ENCODE measurements at places on chromosomes 12 and 14. TPM values are rescaled to one million over a fixed set of nuclear protein-coding genes. Genes with fewer than 3 reads are reported as not detected.
A peak's percentile ranks its signal among the peaks of the same experiment; 100 is the strongest.

DNA sequence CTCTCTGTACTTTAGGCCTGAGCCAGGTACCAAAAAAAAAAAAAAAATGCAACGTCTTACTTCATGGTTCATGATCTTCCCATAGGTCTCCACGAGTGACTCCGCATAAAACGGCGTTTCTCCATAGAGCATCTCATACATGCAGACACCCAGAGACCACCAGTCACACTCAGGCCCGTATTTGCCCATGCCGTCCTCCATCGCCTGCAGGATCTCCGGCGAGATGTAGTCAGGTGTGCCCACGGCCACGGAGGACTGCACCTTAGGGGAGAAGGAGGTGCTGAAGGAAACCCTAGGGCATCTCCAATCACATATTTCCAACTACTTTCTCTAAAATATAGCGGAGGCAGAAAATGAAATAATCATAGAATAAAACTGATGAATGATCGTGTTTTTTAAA, 61.0 kb downstream of the AMN start:
- no peaks in the 10 kb centered on the region for H3K27me3 ChIP-seq
- H3K4me1 ChIP-seq = no peaks in the 10 kb centered on the region
- peaks cover 87% of the 10 kb centered on the region for H3K36me3 ChIP-seq
- H3K4me3 ChIP-seq = no peak overlapping the region

DNA sequence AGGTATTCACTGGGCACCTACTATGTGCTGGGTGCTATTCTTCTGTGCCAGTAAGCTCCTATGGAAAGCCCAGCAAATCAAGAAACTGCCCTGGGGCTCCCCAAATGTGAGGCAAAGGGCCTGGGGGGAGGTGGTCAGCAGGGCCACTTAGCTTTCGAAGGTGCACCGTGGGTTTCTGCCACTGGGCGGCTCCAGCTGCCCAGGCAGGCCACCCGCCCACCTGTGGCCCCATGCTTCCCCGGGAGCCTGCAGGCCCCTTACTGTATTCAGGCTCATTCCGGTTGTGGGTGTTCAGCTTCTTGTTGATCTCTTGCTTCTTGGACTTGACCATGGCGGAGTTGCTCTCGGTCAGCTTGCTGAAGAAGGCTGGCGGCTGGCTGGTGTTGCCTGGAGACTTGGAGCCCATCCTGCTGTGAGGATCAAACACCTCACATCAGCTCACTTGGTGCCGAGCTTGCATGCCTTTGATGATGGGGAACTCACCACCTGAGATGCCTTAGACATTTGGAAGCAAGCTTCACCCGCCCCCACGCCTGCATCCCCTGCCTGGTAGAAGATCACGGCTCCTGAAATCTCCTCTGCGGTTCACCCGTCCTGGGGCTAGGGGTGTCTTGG, 37.3 kb downstream of the RFLNA start:
- H3K27me3 ChIP-seq = no peaks in the 10 kb centered on the region
- H3K27ac ChIP-seq = no peak overlapping the region
- no peak overlapping the region for H3K4me3 ChIP-seq
- peak; percentile 82 for DNase-seq
- no peaks in the 10 kb centered on the region for H3K4me1 ChIP-seq
- peaks cover 29% of the 10 kb centered on the region for H3K36me3 ChIP-seq

GUCY2C gene
- 0.54 TPM for total RNA-seq

ALKBH2 gene
- total RNA-seq = 13.8 TPM

LTBR gene
- total RNA-seq = 4.4 TPM

VRK1 gene
- 39.1 TPM for total RNA-seq

NGB gene
- total RNA-seq = not detected

DNA sequence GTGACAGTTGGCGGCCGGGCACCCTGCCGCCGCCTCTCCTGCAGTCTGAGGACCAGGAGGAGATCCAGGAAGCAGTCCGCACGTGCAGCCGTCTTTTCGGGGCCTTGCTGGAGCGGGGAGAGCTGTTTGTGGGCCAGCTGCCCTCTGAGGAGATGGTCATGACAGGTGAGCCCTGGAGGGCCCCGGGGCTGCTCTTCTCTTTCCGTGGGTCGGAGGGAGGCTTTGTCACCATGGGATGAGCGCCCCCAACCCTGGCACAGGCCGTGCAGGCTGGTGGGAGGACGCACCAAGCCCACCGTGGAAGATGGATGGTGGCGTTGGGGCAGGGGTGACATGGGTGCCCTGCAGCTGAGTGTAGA, 532 bp downstream of the NOC4L start:
- DNase-seq = no peak
- H3K36me3 ChIP-seq = peaks cover 33% of the 10 kb centered on the region
- peak overlapping the region; percentile 82 for H3K4me3 ChIP-seq
- H3K27ac ChIP-seq = peak overlapping the region; percentile 77
- H3K27me3 ChIP-seq = no peaks in the 10 kb centered on the region
- peaks cover 2% of the 10 kb centered on the region for H3K4me1 ChIP-seq

PIWIL1 gene
- total RNA-seq = not detected

CFAP54 gene
- 0.99 TPM for total RNA-seq

CCDC63 gene
- total RNA-seq = 2.9 TPM

GRCh38 chr12:14960548-14961465, 594 bp downstream of the ARHGDIB start:
- no peaks in the 10 kb centered on the region for H3K27me3 ChIP-seq
- no peaks in the 10 kb centered on the region for H3K36me3 ChIP-seq
- H3K4me3 ChIP-seq = no peak overlapping the region
- H3K27ac ChIP-seq = no peak overlapping the region
- no peaks in the 10 kb centered on the region for H3K4me1 ChIP-seq
- no peak for DNase-seq

- peak; percentile 77 for DNase-seq
- H3K27me3 ChIP-seq = peaks cover 99% of the 10 kb centered on the region
- peak overlapping the region; percentile 49 for H3K27ac ChIP-seq
- no peaks in the 10 kb centered on the region for H3K4me1 ChIP-seq
- H3K36me3 ChIP-seq = no peaks in the 10 kb centered on the region
These were observed 627 bp downstream of the HOXC8 start for GRCh38 chr12:54009171-54010052.

SMARCD1 gene
- total RNA-seq = 118 TPM

GLT1D1 gene
- 25.1 TPM for total RNA-seq

- no peaks in the 10 kb centered on the region for H3K27me3 ChIP-seq
- peaks cover 6% of the 10 kb centered on the region for H3K36me3 ChIP-seq
- no peak for DNase-seq
- no peak overlapping the region for H3K27ac ChIP-seq
- H3K4me1 ChIP-seq = no peaks in the 10 kb centered on the region
- H3K4me3 ChIP-seq = no peak overlapping the region
These were observed 16.2 kb downstream of the FBXO33 start for GRCh38 chr14:39416072-39416471.

GRCh38 chr12:4379405-4379804, at the start of gene FGF23:
Gene FGF23 (minus strand): TSS chr12:4379712. CDS start chr12:4379582, 130 bp downstream.
- no peak within 1 kb of the TSS for H3K27ac ChIP-seq
- no peak within 1 kb of the TSS for H3K4me3 ChIP-seq
- no peaks in the 10 kb centered on the region for H3K4me1 ChIP-seq
- peak; percentile 96 for DNase-seq
- no peaks in the 10 kb centered on the region for H3K36me3 ChIP-seq
- H3K27me3 ChIP-seq = no peaks in the 10 kb centered on the region

DNA sequence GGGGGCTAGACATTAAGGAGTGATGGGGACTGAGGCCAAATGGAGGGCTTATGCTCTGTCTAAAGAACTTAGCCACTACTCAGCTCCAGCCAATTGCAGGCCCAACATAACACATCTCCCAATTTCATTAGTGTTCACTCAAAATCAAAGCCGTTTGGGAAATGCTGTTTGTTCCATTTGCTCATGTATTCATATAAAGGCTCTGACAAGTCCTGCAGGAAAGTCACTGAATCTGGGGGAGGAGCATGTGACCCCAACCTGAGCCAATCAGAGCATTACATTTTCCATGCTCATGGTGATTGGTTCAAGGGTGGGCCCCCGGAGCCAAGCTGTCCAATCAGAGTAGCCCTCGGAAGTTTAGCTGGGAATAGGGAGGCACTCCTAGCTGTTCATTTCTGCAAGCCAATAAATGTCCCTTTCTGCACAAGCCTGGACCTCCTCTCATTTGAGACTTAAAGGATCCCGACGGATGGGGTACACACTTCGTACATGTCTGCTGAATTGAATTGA, 20.9 kb downstream of the SDSL start:
- no peaks in the 10 kb centered on the region for H3K36me3 ChIP-seq
- H3K4me3 ChIP-seq = no peak overlapping the region
- H3K27ac ChIP-seq = no peak overlapping the region
- H3K27me3 ChIP-seq = peaks cover 65% of the 10 kb centered on the region

GRCh38 chr12:96719660-96720362, 187.2 kb upstream of the NEDD1 start:
- H3K36me3 ChIP-seq = no peaks in the 10 kb centered on the region
- no peak overlapping the region for H3K4me3 ChIP-seq
- H3K27ac ChIP-seq = no peak overlapping the region
- no peak for DNase-seq

DNA sequence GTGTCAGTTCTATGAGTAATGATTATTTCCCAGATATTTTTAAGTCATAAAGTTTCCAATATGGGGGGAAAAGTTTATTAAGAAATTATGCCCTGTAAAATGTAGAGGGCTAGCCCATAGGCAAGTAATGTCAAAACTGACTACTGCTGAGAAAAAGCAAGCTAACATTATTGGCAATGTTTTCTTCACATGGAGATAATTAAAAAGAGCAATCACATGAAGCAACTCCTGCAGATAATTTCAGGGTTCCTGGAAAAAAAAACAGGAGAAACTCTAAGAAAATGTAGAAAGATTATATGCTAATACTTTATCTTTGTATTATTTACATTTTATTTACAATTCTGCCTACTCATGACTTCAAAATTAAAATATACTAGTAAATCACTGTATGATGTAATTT, 39.8 kb downstream of the PPP1R12A start:
- H3K27me3 ChIP-seq = no peaks in the 10 kb centered on the region
- no peak overlapping the region for H3K27ac ChIP-seq
- peaks cover 21% of the 10 kb centered on the region for H3K36me3 ChIP-seq
- no peak for DNase-seq

DNA sequence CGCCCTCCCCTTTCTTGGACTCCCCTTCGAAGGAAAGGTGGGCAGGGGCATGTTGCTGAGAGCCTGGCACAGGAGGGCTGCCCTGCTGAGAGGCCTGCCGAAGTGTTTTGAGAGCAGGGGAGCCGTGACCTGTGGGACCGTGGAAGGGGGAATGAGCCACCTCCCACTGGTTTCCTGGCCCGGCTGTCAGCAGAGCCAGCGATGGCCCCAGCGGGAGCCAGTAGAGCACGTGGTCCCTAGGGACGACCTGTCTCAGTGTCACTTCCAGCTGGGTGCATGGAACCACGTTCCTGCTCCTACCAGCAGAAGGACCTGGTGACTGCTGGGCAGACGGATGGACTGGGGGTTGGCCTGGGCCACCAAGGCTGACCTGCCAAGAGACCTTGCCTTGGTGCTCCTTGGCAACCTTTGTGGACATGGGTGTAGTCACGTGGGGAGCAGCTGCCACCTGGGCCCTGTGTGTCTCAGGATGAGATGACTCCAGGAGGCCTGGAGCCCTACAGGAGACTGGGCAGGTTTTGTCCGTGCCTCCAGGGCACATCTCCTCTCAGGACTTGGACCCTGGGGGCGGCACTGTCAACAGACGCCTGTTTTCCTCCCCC, 34.6 kb downstream of the BEGAIN start:
- H3K27me3 ChIP-seq = peaks cover 6% of the 10 kb centered on the region
- H3K4me3 ChIP-seq = no peak overlapping the region
- no peaks in the 10 kb centered on the region for H3K4me1 ChIP-seq
- no peak for DNase-seq
- H3K27ac ChIP-seq = no peak overlapping the region
- no peaks in the 10 kb centered on the region for H3K36me3 ChIP-seq

DNA sequence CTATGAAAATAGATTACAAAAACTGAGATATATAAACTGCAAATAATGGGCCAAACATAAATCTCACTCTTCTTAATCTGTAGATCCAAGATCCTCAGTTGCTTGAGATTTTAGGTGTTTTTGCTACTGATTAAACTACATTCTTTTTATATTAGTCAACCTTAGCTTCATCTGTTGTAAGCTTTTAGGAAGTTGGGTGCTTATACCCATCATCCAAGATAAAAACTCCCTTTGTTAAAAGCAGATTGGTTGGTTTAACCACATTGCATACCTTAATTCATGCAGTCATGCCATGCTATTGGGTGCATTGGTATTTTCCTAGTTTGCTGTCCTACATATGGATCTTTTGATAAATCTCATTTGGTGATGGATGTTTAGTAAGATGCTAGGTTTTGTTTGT, 46.2 kb upstream of the DIP2B start:
- no peak overlapping the region for H3K4me3 ChIP-seq
- H3K4me1 ChIP-seq = no peaks in the 10 kb centered on the region
- H3K36me3 ChIP-seq = peaks cover 94% of the 10 kb centered on the region

GRCh38 chr12:95763809-95764253, 26.7 kb downstream of the NTN4 start:
- H3K4me1 ChIP-seq = peaks cover 8% of the 10 kb centered on the region
- no peak for DNase-seq
- H3K27ac ChIP-seq = no peak overlapping the region
- H3K27me3 ChIP-seq = no peaks in the 10 kb centered on the region

GRCh38 chr12:65327207-65328076, 49.0 kb downstream of the MSRB3 start:
- DNase-seq = no peak
- no peak overlapping the region for H3K4me3 ChIP-seq
- no peak overlapping the region for H3K27ac ChIP-seq
- no peaks in the 10 kb centered on the region for H3K36me3 ChIP-seq
- H3K4me1 ChIP-seq = no peaks in the 10 kb centered on the region
- H3K27me3 ChIP-seq = no peaks in the 10 kb centered on the region

WIF1 gene
- total RNA-seq = not detected

All from endodermal cell (in vitro differentiated cells).